Esophagus muscularis mucosa (tissue), 4 donors: ENCODE measurements at places on chromosomes 2 and 18. TPM values are rescaled to one million over a fixed set of nuclear protein-coding genes. Genes with fewer than 3 reads are reported as not detected.

The CACNB4 gene
- total RNA-seq = 2.1 TPM

The FECH gene
- total RNA-seq = 30.7 TPM

The HAAO gene
- 4.7 TPM for total RNA-seq

The ASB1 gene
- total RNA-seq = 27.0 TPM

The PHLPP1 gene
- 23.0 TPM for total RNA-seq

The SF3B6 gene
- 120 TPM for total RNA-seq

The ZNF892 gene
- total RNA-seq = 12.0 TPM

The TAF1B gene
- total RNA-seq = 8.6 TPM

The METTL21A gene
- total RNA-seq = 10.1 TPM

DNA sequence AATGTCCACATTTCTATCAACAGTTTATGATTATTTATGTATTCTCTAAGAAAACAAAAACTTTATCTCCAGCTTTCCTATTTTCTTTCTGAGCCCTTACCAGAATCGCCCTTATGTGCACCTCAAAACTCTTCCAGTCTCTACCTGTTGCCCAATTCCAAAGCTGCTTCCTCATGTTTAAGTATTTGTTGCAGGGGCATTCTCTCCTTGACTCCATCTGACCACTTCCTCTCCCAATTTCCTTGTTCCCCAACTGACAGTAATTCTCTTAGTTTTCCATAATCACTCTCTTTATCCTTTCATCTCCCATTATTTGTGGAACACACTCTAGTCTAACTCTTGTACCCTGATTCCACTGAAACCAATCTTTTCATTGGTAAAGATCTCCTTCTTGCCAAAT, 105.4 kb upstream of the RBBP8 start:
- no peaks in the 10 kb centered on the region for H3K36me3 ChIP-seq
- DNase-seq = no peak
- no peaks in the 10 kb centered on the region for H3K4me1 ChIP-seq
- no peaks in the 10 kb centered on the region for H3K27me3 ChIP-seq

DNA sequence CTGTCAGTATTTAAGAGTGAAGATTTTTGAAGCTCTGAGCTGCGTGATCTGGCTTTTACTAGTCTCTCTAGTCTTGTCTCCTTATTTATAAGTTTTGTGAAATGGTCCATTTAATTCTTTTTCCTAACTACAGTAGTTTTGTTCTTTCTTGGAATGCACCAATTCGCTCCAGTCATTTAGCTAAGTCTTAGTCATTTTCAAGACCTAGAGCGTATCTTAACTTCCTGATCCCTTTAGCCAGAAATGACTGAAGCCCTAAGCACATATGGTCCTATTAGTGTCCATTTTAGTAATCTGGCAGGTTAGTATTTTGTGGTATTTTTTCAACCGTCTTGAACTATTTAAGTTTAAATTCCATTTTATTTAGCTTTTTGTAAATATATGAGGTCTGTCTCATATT, 3.6 kb downstream of the BIRC6 start:
- DNase-seq = no peak
- H3K36me3 ChIP-seq = no peaks in the 10 kb centered on the region
- H3K4me1 ChIP-seq = peaks cover 59% of the 10 kb centered on the region
- H3K27me3 ChIP-seq = no peaks in the 10 kb centered on the region
- no peak overlapping the region for H3K4me3 ChIP-seq
- H3K27ac ChIP-seq = peak overlapping the region; percentile 64

DNA sequence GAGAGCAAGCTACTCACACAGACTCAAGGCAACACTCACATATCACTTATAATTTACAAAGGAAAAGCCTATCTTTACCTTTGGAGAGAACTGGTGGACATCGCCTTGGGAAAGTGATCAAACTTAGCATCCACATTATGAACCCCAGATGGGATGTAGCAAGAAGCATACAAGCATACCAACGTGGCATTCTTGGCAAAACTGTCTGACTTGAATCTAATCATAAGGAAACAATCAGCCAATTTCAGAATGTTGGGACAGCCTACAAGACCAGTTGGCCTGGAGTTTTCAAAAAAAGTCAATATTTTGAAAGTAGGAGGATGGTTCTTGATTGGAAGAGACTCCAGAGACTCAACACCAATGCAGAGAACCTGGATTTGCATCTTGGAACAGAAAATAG, 79.1 kb upstream of the PMAIP1 start:
- no peaks in the 10 kb centered on the region for H3K36me3 ChIP-seq
- no peaks in the 10 kb centered on the region for H3K27me3 ChIP-seq
- no peak overlapping the region for H3K4me3 ChIP-seq
- DNase-seq = no peak

DNA sequence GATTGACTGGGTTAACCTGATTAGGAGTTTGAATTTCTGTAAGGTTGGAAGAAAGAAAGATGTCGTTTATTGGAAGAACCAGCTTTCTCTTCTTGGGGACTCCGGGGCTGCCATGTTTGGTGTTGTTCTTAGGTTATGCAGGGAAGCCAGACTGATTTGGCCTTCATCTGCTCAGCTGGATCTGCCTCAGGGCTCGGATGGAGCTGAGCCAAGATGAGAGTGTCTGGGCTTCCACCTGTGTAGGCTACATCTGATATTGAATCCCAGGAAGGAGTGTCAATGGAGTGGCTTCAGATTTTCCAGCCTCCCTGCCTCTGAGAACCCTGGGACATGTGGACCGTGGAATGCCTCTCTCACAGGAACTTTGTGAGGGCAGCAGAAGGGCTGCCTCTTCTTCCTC, 126.1 kb downstream of the WDSUB1 start:
- no peaks in the 10 kb centered on the region for H3K27me3 ChIP-seq
- peaks cover 17% of the 10 kb centered on the region for H3K36me3 ChIP-seq
- peaks cover 43% of the 10 kb centered on the region for H3K4me1 ChIP-seq

DNA sequence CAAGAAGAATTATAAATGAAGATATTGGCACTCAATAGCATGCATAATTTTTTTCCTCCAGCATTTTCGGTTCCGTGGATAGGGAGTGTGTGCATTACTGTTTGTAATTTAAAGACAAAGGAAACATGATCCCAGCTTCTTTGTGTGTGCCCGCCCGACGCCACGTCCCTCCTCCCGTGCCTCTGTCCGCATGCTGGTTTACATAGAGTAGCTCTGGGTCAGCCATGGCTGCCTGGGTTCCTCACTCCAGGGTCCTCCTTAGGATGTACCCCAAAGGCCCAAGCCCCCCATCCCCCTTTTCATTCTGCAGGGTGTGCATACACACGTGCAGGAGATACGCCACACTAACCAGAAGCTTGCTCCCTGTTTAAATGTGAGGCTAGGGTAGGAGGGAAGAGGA, 214.7 kb downstream of the KLHL29 start:
- H3K27me3 ChIP-seq = no peaks in the 10 kb centered on the region
- no peak for DNase-seq
- H3K27ac ChIP-seq = peak overlapping the region; percentile 96

- H3K27ac ChIP-seq = no peak overlapping the region
- no peaks in the 10 kb centered on the region for H3K27me3 ChIP-seq
- no peak for DNase-seq
These were observed 422.3 kb downstream of the ZEB2 start for GRCh38 chr2:144097440-144098225.

GRCh38 chr2:234853729-234854128, 98.1 kb upstream of the SH3BP4 start:
- H3K4me3 ChIP-seq = no peak overlapping the region
- no peak for DNase-seq
- no peaks in the 10 kb centered on the region for H3K36me3 ChIP-seq
- H3K27ac ChIP-seq = no peak overlapping the region
- no peaks in the 10 kb centered on the region for H3K27me3 ChIP-seq

- H3K36me3 ChIP-seq = no peaks in the 10 kb centered on the region
- peak overlapping the region; percentile 31 for H3K4me3 ChIP-seq
- H3K27ac ChIP-seq = peak overlapping the region; percentile 84
- peaks cover 36% of the 10 kb centered on the region for H3K4me1 ChIP-seq
- H3K27me3 ChIP-seq = no peaks in the 10 kb centered on the region
These were observed 172.8 kb upstream of the RBMS1 start for GRCh38 chr2:160666154-160667060.

- no peak for DNase-seq
- H3K27me3 ChIP-seq = no peaks in the 10 kb centered on the region
- H3K36me3 ChIP-seq = no peaks in the 10 kb centered on the region
- H3K27ac ChIP-seq = no peak overlapping the region
These were observed 54.1 kb upstream of the SLC38A11 start for GRCh38 chr2:165009466-165009865.

GRCh38 chr2:240164586-240164985, 24.1 kb upstream of the OTOS start:
- no peak overlapping the region for H3K4me3 ChIP-seq
- H3K27me3 ChIP-seq = no peaks in the 10 kb centered on the region
- no peak for DNase-seq
- H3K36me3 ChIP-seq = no peaks in the 10 kb centered on the region

- no peaks in the 10 kb centered on the region for H3K36me3 ChIP-seq
- DNase-seq = no peak
- H3K27me3 ChIP-seq = no peaks in the 10 kb centered on the region
- no peaks in the 10 kb centered on the region for H3K4me1 ChIP-seq
These were observed 60.8 kb upstream of the DNMT3A start for GRCh38 chr2:25402477-25402876.

GRCh38 chr2:31404827-31405226, 9.7 kb downstream of the XDH start:
- H3K27ac ChIP-seq = no peak overlapping the region
- H3K27me3 ChIP-seq = no peaks in the 10 kb centered on the region
- no peaks in the 10 kb centered on the region for H3K36me3 ChIP-seq
- H3K4me3 ChIP-seq = no peak overlapping the region

- H3K4me3 ChIP-seq = no peak overlapping the region
- H3K36me3 ChIP-seq = no peaks in the 10 kb centered on the region
- no peak for DNase-seq
These were observed 57.9 kb downstream of the SLC8A1 start for GRCh38 chr2:40394031-40394430.

GRCh38 chr18:58117786-58118403, 73.9 kb downstream of the NEDD4L start:
- H3K36me3 ChIP-seq = no peaks in the 10 kb centered on the region
- DNase-seq = no peak
- H3K27ac ChIP-seq = peak overlapping the region; percentile 9
- no peak overlapping the region for H3K4me3 ChIP-seq

GRCh38 chr2:30165617-30166016, 18.8 kb downstream of the YPEL5 start:
- no peak for DNase-seq
- peaks cover 10% of the 10 kb centered on the region for H3K36me3 ChIP-seq
- H3K27me3 ChIP-seq = no peaks in the 10 kb centered on the region
- H3K4me3 ChIP-seq = no peak overlapping the region

DNA sequence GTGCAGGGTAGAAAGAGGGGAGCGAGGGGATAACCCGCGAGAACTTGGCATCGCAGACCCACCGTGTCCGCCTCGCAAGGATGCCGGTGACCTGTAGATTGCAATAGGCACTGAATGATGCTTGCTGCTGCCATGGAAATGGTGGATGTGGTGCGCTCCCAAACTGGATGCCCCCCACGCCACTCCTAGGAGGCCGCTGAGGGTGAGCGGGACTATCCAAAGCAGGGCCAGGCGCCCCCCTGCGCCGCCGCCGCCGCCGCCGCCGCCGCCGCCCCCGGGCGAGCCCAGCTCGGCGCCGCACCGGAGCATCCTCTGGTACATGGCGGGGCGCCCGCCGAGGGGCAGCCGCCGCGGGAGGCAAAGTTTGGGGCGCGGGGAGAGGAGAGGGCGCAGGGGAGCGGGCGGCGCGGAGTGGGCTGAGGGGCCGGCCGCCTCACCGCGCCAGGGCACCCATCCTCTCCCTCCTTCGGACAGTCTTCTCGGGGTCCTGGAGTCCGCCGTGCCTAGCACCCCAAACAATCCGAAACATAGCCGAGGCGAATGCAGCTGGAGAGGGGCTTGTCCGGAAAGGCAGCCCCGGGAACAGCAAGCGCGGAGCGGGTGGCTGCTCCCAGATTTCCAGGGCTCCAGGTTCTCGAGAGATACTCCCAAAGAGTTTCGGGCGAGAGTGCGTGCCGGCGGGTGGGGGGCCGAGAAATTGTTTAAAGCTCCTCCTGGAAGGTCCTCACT, 685.1 kb downstream of the NRXN1 start:
- peak overlapping the region; percentile 7 for H3K27ac ChIP-seq
- H3K27me3 ChIP-seq = peaks cover 61% of the 10 kb centered on the region
- no peak for DNase-seq

- DNase-seq = no peak
- H3K4me1 ChIP-seq = peaks cover 15% of the 10 kb centered on the region
- H3K36me3 ChIP-seq = no peaks in the 10 kb centered on the region
- H3K4me3 ChIP-seq = no peak overlapping the region
- no peak overlapping the region for H3K27ac ChIP-seq
These were observed 70.3 kb upstream of the GPC1 start for GRCh38 chr2:240364961-240365775.

DNA sequence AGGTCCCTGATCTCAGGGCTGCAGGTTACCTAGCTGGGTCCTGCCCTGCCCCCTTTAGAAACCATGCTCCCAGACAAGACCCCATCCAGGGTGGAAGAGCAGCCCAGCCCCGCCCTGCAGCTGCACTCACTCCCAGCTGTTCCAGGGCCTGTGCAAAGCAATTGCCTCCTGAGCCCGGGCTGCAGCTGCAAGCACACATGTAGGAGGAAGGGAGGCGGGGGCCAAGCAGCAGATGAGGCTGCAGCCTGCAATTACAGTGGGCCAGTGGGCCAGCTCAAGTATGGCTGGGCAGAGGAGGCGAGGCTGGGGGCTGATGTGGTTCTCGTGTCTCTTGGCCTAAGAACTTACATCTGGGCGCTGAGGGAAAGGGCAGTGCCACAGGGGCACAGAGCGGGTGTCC, 65.4 kb upstream of the TUBA3E start:
- no peaks in the 10 kb centered on the region for H3K36me3 ChIP-seq
- H3K27ac ChIP-seq = no peak overlapping the region
- H3K4me3 ChIP-seq = no peak overlapping the region

GRCh38 chr18:78303519-78304191, 676.0 kb upstream of the SALL3 start:
- H3K4me3 ChIP-seq = no peak overlapping the region
- no peaks in the 10 kb centered on the region for H3K4me1 ChIP-seq
- no peaks in the 10 kb centered on the region for H3K36me3 ChIP-seq
- peak; percentile 90 for DNase-seq

- H3K27me3 ChIP-seq = no peaks in the 10 kb centered on the region
- no peak overlapping the region for H3K4me3 ChIP-seq
- H3K4me1 ChIP-seq = no peaks in the 10 kb centered on the region
- H3K27ac ChIP-seq = no peak overlapping the region
- H3K36me3 ChIP-seq = no peaks in the 10 kb centered on the region
These were observed 174.9 kb downstream of the NR4A2 start for GRCh38 chr2:156157670-156158069.
